ENCODE measurements at places on chromosomes 4 and X.

GRCh38 chrX:79138658-79139241 lies 5.7 kb upstream of the GPR174 start:
- no peak for DNase-seq

DNA sequence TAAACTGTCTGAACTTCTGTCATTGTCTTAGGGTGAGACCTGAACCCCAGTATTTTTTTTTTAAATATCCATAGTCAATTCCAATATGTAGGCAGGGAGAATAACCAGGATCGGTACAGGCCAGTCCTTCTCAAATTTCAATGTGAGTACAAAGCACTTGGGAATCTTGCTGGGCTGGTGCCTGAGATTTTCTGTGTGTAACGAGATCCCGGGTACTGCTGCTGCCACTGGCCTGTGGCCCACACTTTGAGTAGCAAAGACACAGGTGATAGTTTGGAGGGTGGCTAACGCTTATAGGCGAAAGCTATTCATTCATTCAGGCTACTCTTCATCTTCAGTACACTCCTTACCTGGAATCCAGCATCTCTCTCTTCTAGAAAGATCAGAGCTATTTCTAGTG lies 923.6 kb upstream of the TENM3 start:
- no peak for DNase-seq

GRCh38 chrX:17167915-17168314 lies 207.1 kb upstream of the NHS start:
- DNase-seq = no peak

GRCh38 chr4:28518561-28519165 lies 1658.0 kb downstream of the STIM2 start:
- DNase-seq = no peak

- no peak for DNase-seq
Observed at GRCh38 chr4:139808808-139809756, 143.5 kb downstream of the MGST2 start.

- DNase-seq = no peak
Observed at GRCh38 chr4:165194368-165194767, 13.0 kb upstream of the KLHL2 start.

DNA sequence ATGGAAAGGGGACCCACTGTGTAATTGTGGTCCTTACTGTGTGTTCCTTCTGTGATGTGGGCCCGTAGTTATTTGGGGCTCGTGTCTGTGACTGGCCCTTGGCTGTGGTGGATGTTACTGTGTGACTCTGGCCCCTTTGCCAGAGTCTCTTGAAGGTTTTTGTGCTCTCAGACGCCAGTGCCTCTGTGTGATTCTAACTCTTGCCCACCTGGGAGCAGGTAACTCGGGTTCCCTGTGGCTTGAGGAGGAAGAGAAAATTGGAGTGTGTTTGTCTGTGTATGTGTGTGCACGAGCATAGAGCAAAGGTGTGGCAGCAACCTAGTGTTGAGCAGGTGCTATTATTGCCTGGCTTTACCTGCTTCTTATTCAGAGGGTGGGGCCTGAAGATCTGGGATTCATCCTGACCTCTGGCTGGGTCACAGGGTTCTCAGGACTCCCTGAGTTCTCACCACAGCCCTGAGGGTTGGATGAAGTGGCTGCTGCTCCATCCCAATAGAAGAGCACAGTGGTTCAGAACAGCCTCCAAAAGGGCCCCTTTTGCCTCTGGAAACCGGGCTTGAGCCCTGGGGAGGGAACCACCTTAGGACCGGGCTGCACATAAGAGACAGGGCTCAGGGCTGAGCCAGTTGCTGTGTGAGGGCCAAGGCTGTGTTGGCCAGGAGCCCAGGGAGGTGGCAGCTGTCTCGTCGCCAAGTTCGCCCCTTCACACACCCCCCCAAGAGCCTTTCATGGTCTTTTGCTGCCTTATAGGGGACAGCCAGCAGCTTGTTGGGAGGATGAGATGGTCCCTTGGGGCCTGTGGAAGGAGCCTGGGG lies 1.3 kb downstream of the RBM10 start:
- no peak for DNase-seq

GRCh38 chrX:149512225-149512885 lies 7.2 kb upstream of the IDS start:
- DNase-seq = peak; percentile 43

GRCh38 chrX:95101851-95102390 lies 1427.9 kb downstream of the FAM133A start:
- no peak for DNase-seq

GRCh38 chrX:127726227-127726626 lies 326.0 kb downstream of the ACTRT1 start:
- no peak for DNase-seq

DNA sequence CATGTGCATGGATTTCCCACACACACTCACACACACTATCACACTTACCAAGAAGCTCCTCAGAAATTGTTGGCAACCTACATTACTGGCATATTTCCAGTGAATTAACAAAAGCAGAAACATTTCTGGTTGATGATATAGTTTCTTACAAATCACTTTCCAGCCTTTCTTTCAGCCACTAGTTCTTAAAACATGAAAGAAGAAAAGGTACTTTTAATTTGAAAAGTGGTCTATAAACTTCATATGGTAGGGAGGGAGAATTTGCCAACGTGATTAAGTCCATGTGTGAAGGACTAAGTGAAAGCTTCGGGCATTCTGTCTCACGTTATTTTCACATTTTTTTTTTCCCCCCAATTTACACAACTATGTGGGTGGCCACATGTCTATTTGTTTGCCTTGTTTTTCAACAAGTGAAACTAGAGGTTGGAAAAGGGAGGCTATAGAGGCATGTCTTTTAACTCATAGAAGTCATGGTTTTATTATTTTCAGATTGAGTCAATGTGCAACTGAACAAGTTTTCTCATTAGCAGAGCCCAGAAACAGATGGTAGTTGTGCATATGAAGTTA lies 832.1 kb upstream of the INTU start:
- DNase-seq = no peak
